ENCODE measurements at places on chromosomes 3 and 15. TPM values are rescaled to one million over a fixed set of nuclear protein-coding genes. Genes with fewer than 3 reads are reported as not detected.

GRCh38 chr3:176490357-176490756 lies 706.9 kb downstream of the TBL1XR1 start:
- H3K4me1 ChIP-seq = no peaks in the 10 kb centered on the region
- no peak overlapping the region for H3K4me3 ChIP-seq
- no peak for DNase-seq
- H3K36me3 ChIP-seq = no peaks in the 10 kb centered on the region
- H3K27me3 ChIP-seq = peaks cover 3% of the 10 kb centered on the region

DNA sequence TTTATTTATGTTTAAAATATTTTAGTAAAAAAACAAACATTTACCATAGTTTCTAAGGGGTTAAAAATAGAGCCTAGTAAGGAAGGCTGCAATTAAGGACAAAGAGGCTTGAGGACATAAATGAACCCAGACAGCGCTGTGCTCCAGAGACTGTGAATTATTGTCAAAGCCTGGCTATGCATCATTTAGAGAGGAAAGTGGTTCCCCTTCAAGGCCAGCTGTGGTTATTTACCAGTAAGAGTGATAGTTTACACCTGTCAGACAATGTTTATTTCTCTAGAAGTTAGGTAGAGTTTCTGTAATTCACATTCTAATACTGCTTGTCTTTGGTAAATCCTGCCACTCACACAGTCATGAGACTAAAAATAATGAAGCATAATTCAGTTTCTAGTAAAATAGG lies 32.4 kb upstream of the PIK3R4 start:
- H3K27me3 ChIP-seq = peaks cover 2% of the 10 kb centered on the region
- DNase-seq = no peak
- no peaks in the 10 kb centered on the region for H3K36me3 ChIP-seq
- no peak overlapping the region for H3K4me3 ChIP-seq
- no peaks in the 10 kb centered on the region for H3K4me1 ChIP-seq
- no peak overlapping the region for H3K27ac ChIP-seq

- H3K36me3 ChIP-seq = peaks cover 46% of the 10 kb centered on the region
- H3K27ac ChIP-seq = peak overlapping the region; percentile 62
- DNase-seq = peak; percentile 69
- H3K4me1 ChIP-seq = peaks cover 22% of the 10 kb centered on the region
- no peaks in the 10 kb centered on the region for H3K27me3 ChIP-seq
Observed at GRCh38 chr3:141441381-141442364, 45.2 kb upstream of the RASA2 start.

DNA sequence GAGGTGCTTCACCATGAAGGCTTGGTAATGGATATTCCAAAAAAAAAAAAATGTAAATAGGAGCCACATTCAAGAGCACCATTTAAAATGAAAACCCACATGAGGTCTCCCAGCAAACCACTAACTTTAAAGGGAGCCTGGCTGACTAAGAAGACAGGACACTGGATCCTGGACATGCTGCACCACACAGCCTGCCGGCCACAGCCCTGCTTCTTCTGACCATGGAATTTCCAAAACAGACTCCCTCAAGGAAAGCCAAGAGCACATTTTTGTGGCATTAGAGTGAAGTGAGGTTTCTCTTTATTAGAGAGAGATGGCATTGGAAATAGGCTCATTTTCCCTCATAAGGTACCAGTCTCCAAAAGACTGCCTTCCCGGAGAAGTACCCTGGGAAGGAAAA lies 113.9 kb downstream of the RORA start:
- H3K36me3 ChIP-seq = no peaks in the 10 kb centered on the region
- no peaks in the 10 kb centered on the region for H3K4me1 ChIP-seq
- no peak overlapping the region for H3K27ac ChIP-seq
- H3K4me3 ChIP-seq = no peak overlapping the region
- peaks cover 7% of the 10 kb centered on the region for H3K27me3 ChIP-seq

- H3K4me1 ChIP-seq = peaks cover 15% of the 10 kb centered on the region
- H3K4me3 ChIP-seq = no peak overlapping the region
- H3K36me3 ChIP-seq = no peaks in the 10 kb centered on the region
- no peak for DNase-seq
Observed at GRCh38 chr15:99492275-99492674, 73.5 kb upstream of the MEF2A start.

DNA sequence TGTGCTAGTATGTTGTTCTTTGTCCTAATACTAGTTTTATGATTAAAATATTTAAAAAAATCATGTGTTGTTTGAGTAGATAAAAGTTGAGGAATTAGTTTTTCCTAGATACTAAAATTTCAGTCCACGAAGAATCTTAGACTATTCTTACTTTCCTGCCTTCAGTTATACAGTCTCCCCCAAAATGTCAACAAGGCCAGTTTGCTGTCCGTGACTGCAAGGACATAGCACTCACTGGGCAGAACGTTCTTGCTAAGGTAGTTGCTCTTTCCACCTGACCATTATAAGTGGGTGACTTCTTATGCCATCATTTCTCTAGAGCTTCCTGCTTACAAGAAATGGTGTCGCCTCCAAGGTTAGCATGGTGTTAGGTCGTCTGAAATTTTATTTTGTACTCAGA lies 32.8 kb downstream of the KAT2B start:
- peak overlapping the region; percentile 51 for H3K27ac ChIP-seq
- no peak overlapping the region for H3K4me3 ChIP-seq
- no peak for DNase-seq

The GOLGA8B gene
- 5.6 TPM for polyA plus RNA-seq

The BFSP2 gene
- not detected for polyA plus RNA-seq

- peaks cover 64% of the 10 kb centered on the region for H3K4me1 ChIP-seq
- peak overlapping the region; percentile 46 for H3K4me3 ChIP-seq
- H3K27ac ChIP-seq = peak overlapping the region; percentile 10
- H3K36me3 ChIP-seq = peaks cover 30% of the 10 kb centered on the region
- no peak for DNase-seq
- H3K27me3 ChIP-seq = no peaks in the 10 kb centered on the region
Observed at GRCh38 chr3:105853801-105854432, 14.9 kb downstream of the CBLB start.

DNA sequence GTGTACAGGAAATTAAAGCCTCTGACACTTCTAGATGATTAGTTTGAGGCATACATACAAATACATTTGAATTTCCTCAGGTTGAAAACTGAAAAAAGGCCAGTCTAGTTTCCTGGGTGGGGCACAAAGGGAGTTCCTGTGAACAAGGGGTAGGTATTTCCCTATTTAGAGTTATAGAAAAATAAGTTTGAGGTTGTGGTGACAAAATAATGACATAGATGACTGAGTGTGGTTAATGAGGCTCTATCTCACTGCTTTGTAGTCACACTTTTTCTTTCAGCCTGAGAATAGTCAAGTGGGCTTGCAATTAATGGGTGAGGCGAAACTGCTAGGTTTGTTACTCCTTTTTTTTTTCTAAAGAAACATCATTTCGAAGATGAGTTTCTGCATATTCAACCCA lies 4.3 kb downstream of the SLCO3A1 start:
- peak; percentile 84 for DNase-seq
- H3K4me1 ChIP-seq = peaks cover 85% of the 10 kb centered on the region
- peak overlapping the region; percentile 73 for H3K4me3 ChIP-seq
- peak overlapping the region; percentile 94 for H3K27ac ChIP-seq

The TUSC7 gene
- polyA plus RNA-seq = not detected

DNA sequence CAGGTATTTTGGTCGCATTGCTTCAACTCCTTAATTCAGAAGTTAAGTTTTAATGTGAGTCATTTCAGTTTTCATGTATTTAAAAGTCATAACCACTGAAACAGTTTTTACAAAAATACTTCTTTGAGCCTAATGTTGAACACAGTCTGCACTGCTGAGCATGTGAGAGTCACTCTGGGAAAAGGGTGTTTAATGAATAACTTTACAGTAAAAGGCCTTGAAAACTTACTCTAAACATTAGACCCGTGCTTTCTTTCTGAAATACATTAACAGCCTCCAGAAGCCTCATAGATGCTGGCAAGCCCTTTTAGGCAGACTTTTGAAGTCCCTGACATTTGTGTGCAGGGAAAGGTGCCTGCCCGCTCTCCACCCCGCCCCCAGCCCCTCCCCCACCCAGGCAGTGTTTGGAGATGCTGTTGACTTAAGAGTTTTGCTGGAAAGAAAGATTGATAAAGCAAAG lies 68.9 kb upstream of the NR2F2 start:
- no peak overlapping the region for H3K4me3 ChIP-seq
- DNase-seq = no peak
- H3K36me3 ChIP-seq = no peaks in the 10 kb centered on the region
- H3K27me3 ChIP-seq = peaks cover 1% of the 10 kb centered on the region
- H3K4me1 ChIP-seq = no peaks in the 10 kb centered on the region
- no peak overlapping the region for H3K27ac ChIP-seq

GRCh38 chr3:156772588-156773206 lies 53.5 kb upstream of the LEKR1 start:
- H3K4me1 ChIP-seq = no peaks in the 10 kb centered on the region
- no peaks in the 10 kb centered on the region for H3K36me3 ChIP-seq
- no peak overlapping the region for H3K4me3 ChIP-seq
- no peak for DNase-seq

DNA sequence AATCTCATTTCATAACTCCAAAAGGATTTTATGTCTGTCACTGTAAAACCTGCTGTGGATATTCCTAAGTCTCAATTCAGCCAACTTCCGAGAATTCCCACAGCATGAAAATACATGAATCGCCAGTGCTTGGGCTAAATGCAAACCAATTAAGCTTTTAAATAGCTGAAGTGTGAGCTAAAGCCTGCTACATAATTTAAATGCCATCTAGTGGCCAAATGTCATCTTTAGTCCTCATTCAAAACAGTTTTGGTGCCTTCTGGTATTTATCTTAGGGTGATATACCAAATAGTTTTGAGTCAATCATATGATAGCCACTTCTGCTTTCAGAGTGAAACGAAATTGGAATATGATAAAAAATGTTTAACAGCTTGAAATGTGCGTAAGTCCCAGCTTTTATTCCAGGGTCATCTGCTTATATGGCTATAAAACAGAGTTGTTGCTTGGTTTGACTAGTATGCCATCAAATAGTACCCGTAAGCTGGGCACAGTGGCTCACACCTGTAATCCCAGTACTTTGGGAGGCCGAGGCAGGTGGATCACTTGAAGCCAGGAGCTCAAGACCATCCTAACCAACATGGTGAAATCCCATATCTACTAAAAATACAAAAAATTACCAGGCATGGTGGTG lies 41.8 kb upstream of the CCNL1 start:
- H3K36me3 ChIP-seq = peaks cover 3% of the 10 kb centered on the region
- peaks cover 6% of the 10 kb centered on the region for H3K27me3 ChIP-seq
- H3K27ac ChIP-seq = no peak overlapping the region

The P2RY14 gene
- polyA plus RNA-seq = 2.8 TPM

DNA sequence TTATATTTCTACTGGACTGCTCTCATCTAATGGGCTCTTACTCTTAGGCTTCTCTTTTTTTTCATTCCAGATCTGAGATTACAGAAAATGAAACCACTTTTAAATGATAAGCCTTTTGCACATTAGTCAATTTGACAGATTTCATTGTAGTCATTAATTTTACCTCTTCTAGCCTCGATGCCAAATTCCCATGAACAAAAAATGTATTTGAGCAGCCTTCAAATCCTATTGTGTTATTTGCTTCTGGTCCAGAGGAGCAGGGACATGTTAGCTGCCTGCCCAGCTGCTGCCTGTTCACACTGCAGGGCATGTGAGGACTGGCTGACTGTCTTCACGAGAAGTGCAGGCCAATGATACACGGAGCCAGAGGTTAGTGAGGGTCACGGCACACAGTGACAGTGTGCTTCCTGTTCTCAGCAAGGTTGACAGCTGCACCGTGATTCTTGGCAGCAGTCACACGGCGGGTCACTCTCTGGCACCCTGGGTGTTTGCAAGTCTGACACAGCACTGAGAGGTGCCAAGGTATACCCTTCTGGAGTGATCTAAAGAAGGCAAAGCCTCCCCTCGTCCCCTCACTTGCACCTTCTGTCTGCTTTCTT lies 40.8 kb downstream of the KAT2B start:
- H3K36me3 ChIP-seq = peaks cover 3% of the 10 kb centered on the region
- peaks cover 68% of the 10 kb centered on the region for H3K4me1 ChIP-seq
- peaks cover 3% of the 10 kb centered on the region for H3K27me3 ChIP-seq
- peak overlapping the region; percentile 97 for H3K27ac ChIP-seq

- peak overlapping the region; percentile 78 for H3K4me3 ChIP-seq
- no peaks in the 10 kb centered on the region for H3K36me3 ChIP-seq
- H3K27ac ChIP-seq = peak overlapping the region; percentile 36
- no peak for DNase-seq
Observed at GRCh38 chr3:130093741-130094391, 12.2 kb downstream of the ALG1L2 start.

The TEX55 gene
- not detected for polyA plus RNA-seq

The DCBLD2 gene
- 0.04 TPM for polyA plus RNA-seq

- peaks cover 34% of the 10 kb centered on the region for H3K4me1 ChIP-seq
- no peaks in the 10 kb centered on the region for H3K36me3 ChIP-seq
- H3K27ac ChIP-seq = no peak overlapping the region
Observed at GRCh38 chr15:40891810-40892446, 2.3 kb upstream of the VPS18 start.

The ASB14 gene
- polyA plus RNA-seq = not detected

- H3K27me3 ChIP-seq = peaks cover 5% of the 10 kb centered on the region
- no peaks in the 10 kb centered on the region for H3K36me3 ChIP-seq
- DNase-seq = no peak
- H3K4me3 ChIP-seq = no peak overlapping the region
Observed at GRCh38 chr15:71093054-71094024, 21.9 kb upstream of the THSD4 start.

DNA sequence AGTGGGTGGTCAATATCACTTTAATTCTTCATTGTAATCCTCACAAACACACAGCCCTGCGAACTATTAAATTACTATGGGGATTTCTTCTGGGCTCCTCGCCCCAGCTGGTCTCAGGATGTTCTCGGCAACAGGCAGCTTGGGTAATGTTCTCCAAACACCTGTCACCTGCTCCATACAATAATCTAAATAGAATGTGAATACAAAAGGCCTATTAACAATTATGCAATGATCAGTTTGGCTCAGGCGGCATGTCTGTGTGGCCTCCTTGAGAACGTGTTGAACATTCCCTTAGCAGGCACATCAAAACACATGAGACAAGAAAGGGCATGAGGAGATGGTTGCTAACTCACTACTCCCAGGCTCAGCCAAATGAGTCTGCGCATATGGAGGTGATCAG lies 158.6 kb upstream of the KBTBD8 start:
- no peak overlapping the region for H3K4me3 ChIP-seq
- peaks cover 2% of the 10 kb centered on the region for H3K27me3 ChIP-seq

The HCN4 gene
- polyA plus RNA-seq = not detected

- no peak for DNase-seq
- H3K36me3 ChIP-seq = no peaks in the 10 kb centered on the region
- H3K27me3 ChIP-seq = peaks cover 10% of the 10 kb centered on the region
- no peaks in the 10 kb centered on the region for H3K4me1 ChIP-seq
Observed at GRCh38 chr15:60933900-60934885, 294.9 kb downstream of the RORA start.

The CCDC39 gene
- not detected for polyA plus RNA-seq

GRCh38 chr3:67334588-67334987 lies 319.8 kb downstream of the SUCLG2 start:
- H3K36me3 ChIP-seq = no peaks in the 10 kb centered on the region
- H3K4me3 ChIP-seq = no peak overlapping the region
- H3K4me1 ChIP-seq = no peaks in the 10 kb centered on the region
- DNase-seq = no peak
- no peak overlapping the region for H3K27ac ChIP-seq

- no peak overlapping the region for H3K27ac ChIP-seq
- no peak for DNase-seq
- no peaks in the 10 kb centered on the region for H3K4me1 ChIP-seq
Observed at GRCh38 chr15:43881245-43881644, 54.4 kb downstream of the WDR76 start.

The PARP14 gene
- polyA plus RNA-seq = 25.9 TPM

The CFAP91 gene
- polyA plus RNA-seq = not detected

GRCh38 chr3:45964139-45964538 lies 20.9 kb downstream of the CXCR6 start:
- H3K27ac ChIP-seq = peak overlapping the region; percentile 28
- peaks cover 61% of the 10 kb centered on the region for H3K36me3 ChIP-seq
- H3K4me1 ChIP-seq = peaks cover 67% of the 10 kb centered on the region
- peaks cover 2% of the 10 kb centered on the region for H3K27me3 ChIP-seq
- DNase-seq = no peak
- H3K4me3 ChIP-seq = peak overlapping the region; percentile 51

The HIGD2B gene
- not detected for polyA plus RNA-seq

All from immature natural killer cell (primary cell).